ENCODE measurements at places on chromosomes 12 and 14. TPM values are rescaled to one million over a fixed set of nuclear protein-coding genes. Genes with fewer than 3 reads are reported as not detected.
A peak's percentile ranks its signal among the peaks of the same experiment; 100 is the strongest.

GRCh38 chr14:60509438-60510253 is 700 bp downstream of the SIX6 start:
- H3K27ac ChIP-seq = no peak overlapping the region
- H3K4me1 ChIP-seq = peaks cover 2% of the 10 kb centered on the region
- DNase-seq = no peak
- no peaks in the 10 kb centered on the region for H3K36me3 ChIP-seq

Gene FOXM1
- total RNA-seq = 136 TPM

GRCh38 chr12:110704750-110705149 is 15.8 kb upstream of the HVCN1 start:
- no peaks in the 10 kb centered on the region for H3K36me3 ChIP-seq
- no peak overlapping the region for H3K4me3 ChIP-seq
- no peak overlapping the region for H3K27ac ChIP-seq
- DNase-seq = no peak
- H3K4me1 ChIP-seq = no peaks in the 10 kb centered on the region

DNA sequence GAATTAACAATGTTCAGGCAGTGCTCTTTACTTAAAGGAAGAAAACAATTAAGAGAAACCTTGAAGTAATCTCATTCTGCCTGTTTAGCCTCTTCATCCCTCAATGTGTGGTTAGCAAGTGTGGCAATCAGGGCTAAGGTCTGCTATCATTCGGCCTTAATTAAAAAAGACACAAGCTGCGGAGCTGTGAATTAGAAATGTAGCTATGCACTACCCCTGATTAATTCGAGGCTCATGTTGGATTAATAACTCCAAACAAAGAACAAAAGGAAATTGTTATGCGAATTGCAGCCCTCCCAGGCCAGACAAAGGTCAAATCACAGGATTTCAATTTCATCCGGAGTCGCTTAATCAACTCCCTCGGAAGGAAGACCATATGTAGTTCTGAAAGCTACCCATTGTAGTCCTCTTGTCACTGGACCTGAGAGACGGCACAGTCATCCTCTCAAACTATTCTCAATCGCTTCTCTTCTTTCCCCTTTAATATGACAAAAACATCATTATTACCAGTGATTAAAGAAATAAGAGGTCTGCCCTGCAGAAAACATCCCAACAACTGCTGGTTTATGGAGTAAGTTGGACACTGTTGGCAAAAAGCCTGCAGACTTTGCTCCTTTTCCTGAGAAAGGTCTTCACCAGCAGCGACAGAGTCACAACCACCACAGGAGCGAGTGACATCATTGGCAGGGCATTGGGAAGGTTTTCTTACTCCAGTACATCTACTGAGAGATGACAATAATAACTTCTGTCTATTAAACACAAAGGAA is 71.1 kb upstream of the SOX5 start:
- H3K36me3 ChIP-seq = no peaks in the 10 kb centered on the region
- peaks cover 11% of the 10 kb centered on the region for H3K27me3 ChIP-seq
- H3K4me1 ChIP-seq = no peaks in the 10 kb centered on the region
- peak; percentile 40 for DNase-seq
- H3K4me3 ChIP-seq = no peak overlapping the region
- H3K27ac ChIP-seq = no peak overlapping the region

DNA sequence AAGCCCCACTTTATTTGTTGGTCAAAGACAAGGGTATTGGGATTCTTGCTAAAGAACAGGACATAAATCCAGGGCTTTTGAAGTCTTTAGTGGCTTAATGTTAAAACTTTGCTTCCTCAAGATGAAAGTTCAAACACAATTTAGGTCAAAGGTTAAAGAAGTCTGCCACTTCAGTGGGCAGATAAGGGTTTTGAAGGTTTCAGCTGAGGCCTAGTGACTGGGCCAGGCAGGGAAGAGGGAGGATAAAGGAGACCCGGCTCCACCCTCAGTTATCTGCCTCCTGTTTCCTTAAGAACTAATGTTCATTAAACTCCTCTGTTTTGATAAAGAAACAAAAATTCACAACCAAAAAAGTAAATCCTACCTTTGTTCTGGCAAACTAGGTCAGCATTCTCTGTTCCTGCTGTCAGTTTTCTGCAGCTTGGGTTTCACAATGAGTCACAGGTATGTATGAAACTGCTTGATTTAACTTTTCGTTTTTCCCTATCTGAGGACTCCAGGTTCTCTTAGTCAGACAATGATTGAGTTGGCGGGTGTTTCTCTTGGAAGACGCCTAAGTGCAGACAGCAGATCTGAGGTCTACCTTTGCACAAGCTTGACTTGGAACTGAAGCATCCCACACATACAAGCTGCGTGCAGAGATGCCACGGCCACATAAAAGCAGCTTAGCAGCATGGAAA is 208.3 kb downstream of the EXOC5 start:
- H3K27ac ChIP-seq = no peak overlapping the region
- H3K27me3 ChIP-seq = no peaks in the 10 kb centered on the region
- H3K4me1 ChIP-seq = no peaks in the 10 kb centered on the region
- no peaks in the 10 kb centered on the region for H3K36me3 ChIP-seq

DNA sequence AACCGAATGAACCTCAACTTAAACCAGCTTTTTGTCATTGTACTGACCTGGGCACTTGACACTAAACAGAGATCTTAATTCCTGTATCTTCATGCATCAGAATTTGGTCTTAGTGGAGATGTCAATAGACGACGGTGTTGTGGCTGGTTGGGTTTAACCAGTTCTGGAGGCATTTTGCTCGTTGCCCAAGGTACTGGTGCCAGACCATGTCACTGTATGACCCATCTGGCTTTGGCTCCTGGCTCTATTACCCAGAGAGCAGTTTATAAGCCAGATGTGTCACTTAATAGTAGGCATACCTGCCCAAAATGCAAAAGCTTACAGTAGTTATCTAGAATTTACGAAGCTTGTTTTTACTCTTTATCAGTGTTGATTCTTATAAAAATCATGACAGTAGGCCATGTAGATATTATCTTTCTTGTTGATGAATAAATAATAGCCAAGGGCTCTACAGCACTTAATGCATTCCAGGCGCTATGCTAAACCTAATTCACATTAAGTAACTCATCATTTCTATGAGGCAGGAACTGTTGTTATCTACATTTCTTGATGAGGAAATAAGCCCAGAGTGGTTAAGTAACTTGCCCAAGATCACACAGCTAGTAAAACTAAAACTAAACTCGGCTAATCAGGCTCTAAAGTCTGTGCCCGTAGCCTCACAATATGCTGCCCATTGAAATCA is 179.7 kb upstream of the HIF1A start:
- no peak for DNase-seq
- H3K4me1 ChIP-seq = peaks cover 27% of the 10 kb centered on the region
- peak overlapping the region; percentile 35 for H3K27ac ChIP-seq
- no peak overlapping the region for H3K4me3 ChIP-seq

DNA sequence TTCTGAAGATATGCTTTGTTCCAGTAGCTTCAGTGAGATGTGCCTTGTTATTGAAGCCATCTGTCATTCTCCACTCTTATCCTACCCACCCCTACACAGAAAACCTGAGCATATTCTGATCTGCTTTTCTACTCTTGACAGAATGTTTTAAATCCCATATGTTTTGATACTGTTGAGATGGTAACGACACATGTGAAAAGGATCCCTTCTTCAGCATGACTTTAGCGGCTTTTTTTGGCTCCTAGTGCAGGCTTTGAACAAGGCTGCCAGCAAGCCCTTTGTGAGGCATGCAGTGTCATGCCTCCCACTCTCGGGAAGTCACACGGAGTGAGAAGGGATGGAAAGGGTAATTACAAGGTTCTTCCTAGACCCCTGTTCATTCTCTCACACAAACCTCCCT is 228.8 kb upstream of the RGS6 start:
- peaks cover 2% of the 10 kb centered on the region for H3K36me3 ChIP-seq
- no peak for DNase-seq
- H3K4me1 ChIP-seq = peaks cover 6% of the 10 kb centered on the region
- no peak overlapping the region for H3K27ac ChIP-seq
- H3K4me3 ChIP-seq = no peak overlapping the region

GRCh38 chr12:118494776-118495175 is 118.4 kb downstream of the SUDS3 start:
- no peaks in the 10 kb centered on the region for H3K4me1 ChIP-seq
- DNase-seq = no peak
- no peaks in the 10 kb centered on the region for H3K27me3 ChIP-seq
- H3K4me3 ChIP-seq = no peak overlapping the region
- no peaks in the 10 kb centered on the region for H3K36me3 ChIP-seq
- no peak overlapping the region for H3K27ac ChIP-seq

Gene GARIN6
- total RNA-seq = not detected

Gene GSKIP
- total RNA-seq = 15.9 TPM

- H3K27me3 ChIP-seq = peaks cover 95% of the 10 kb centered on the region
- DNase-seq = no peak
- H3K36me3 ChIP-seq = no peaks in the 10 kb centered on the region
- H3K4me1 ChIP-seq = peaks cover 3% of the 10 kb centered on the region
Measured at GRCh38 chr14:36515105-36515593, 4.9 kb downstream of the NKX2-1 start.

DNA sequence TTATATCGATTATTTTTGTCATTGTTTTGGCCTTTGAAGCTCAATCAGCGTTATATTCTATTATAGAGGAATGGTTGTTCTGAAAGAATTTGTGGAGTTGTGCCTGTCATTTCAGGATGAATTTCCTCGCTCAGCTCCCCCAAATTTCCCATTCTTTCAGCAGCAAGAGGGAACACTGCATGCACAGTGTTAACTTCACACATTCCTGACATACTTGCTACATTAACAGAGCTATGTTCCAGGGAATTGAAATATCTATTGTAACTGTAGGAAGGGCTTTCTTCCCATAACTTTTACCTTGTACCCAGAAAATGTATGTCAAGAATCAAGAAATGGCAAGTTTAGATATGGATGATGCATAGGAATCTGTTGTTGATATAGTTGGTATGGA is 379.0 kb downstream of the LRIG3 start:
- peaks cover 10% of the 10 kb centered on the region for H3K4me1 ChIP-seq
- peak; percentile 13 for DNase-seq
- H3K27ac ChIP-seq = no peak overlapping the region
- H3K27me3 ChIP-seq = no peaks in the 10 kb centered on the region

GRCh38 chr12:62533087-62533754 is 66.6 kb downstream of the MON2 start:
- H3K4me1 ChIP-seq = peaks cover 8% of the 10 kb centered on the region
- H3K4me3 ChIP-seq = no peak overlapping the region
- DNase-seq = no peak

Gene MGST1
- total RNA-seq = 170 TPM

DNA sequence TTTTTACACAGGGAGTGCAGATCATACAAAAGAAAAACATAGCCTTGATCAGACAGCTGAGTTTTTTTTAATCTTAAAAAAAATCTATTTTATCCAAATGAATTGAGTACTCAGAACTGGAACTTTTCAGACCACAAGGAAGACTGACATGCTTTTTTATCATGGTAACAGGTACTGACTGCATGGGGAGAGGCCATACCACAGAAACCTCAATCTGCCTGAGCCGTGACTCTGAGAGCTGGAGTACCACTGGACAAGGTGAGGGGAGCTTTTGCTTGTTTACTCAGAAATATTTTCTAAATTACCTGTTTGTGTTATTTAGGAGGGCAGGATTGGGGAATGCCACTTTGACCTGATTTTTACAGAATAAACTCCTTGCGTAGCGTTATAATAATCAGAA is 143.9 kb downstream of the ALX1 start:
- no peaks in the 10 kb centered on the region for H3K27me3 ChIP-seq
- no peak for DNase-seq
- H3K36me3 ChIP-seq = no peaks in the 10 kb centered on the region

DNA sequence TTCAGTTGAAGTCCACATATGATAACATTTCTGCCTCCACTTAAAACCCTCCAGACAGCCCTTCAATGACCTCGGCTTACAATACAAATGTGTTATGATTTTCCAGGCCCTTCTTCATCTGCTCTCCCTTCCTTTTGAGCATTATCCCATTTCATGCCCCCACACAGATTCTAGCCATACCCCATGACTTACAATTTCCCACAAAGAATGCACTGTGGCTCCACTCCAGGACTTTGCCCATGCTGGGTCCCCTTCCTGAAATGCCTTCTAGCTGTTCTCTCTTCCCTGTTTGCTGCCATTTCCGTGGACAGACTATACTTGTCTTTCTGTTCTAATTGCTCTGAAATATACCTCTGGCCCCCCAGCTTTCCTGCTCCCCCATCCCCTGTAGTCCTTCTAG is 963.2 kb downstream of the DIO2 start:
- no peaks in the 10 kb centered on the region for H3K27me3 ChIP-seq
- H3K27ac ChIP-seq = no peak overlapping the region
- DNase-seq = no peak
- no peaks in the 10 kb centered on the region for H3K4me1 ChIP-seq

GRCh38 chr14:63650256-63650952 is 8.7 kb upstream of the WDR89 start:
- H3K4me1 ChIP-seq = no peaks in the 10 kb centered on the region
- no peak overlapping the region for H3K27ac ChIP-seq
- H3K36me3 ChIP-seq = no peaks in the 10 kb centered on the region
- DNase-seq = no peak
- no peak overlapping the region for H3K4me3 ChIP-seq
- no peaks in the 10 kb centered on the region for H3K27me3 ChIP-seq

DNA sequence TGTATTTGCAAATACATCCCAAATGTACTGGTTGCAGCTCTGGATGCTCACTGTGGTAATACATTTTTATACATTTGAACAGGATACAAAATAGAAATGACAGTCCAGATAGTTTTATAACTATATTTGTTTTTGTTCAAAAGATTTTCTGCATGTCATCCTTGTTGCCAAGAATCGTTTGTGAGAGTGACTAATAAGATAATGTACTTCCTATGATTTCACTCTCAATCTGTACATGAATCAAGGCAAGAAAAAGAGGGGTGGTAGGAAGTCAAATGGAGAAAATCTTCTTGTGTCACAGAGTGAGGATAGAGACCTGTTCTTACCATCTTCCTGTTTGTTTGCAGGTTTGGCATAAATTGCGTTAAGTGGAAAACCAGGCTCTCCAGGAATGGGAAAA is 13.9 kb downstream of the ARPC3 start:
- peak overlapping the region; percentile 53 for H3K27ac ChIP-seq
- H3K4me3 ChIP-seq = no peak overlapping the region
- H3K4me1 ChIP-seq = peaks cover 14% of the 10 kb centered on the region
- peaks cover 7% of the 10 kb centered on the region for H3K36me3 ChIP-seq
- peak; percentile 30 for DNase-seq

GRCh38 chr14:89617481-89618329 is 200.7 kb upstream of the FOXN3 start:
- peak overlapping the region; percentile 91 for H3K4me3 ChIP-seq
- H3K27ac ChIP-seq = peak overlapping the region; percentile 77
- H3K4me1 ChIP-seq = peaks cover 28% of the 10 kb centered on the region
- DNase-seq = peak; percentile 70

Gene TMPRSS12
- not detected for total RNA-seq

- H3K27me3 ChIP-seq = peaks cover 26% of the 10 kb centered on the region
- H3K4me1 ChIP-seq = no peaks in the 10 kb centered on the region
- no peak overlapping the region for H3K4me3 ChIP-seq
- H3K27ac ChIP-seq = no peak overlapping the region
Measured at GRCh38 chr12:7058850-7059395, 1.6 kb upstream of the C1S start.

DNA sequence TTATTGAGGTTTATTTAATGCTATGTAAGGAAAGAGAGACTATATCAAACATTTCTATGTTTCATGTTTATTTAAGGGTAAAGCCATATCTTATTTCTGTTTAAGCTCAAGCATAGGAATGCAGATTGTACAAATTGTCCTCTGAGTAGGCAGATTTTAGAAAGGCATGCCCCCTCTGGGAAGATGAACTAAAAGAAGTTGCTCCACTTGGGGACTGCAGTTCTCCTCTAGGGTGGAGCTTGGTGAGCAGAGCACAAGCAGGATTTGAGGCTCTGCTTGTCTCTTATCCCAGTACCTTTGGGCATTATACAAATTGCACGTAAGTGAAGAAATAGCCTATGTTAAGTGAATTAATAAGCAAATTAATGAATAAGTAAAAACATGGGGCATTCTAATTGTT is 96.2 kb upstream of the PDE3A start:
- H3K4me3 ChIP-seq = no peak overlapping the region
- DNase-seq = no peak
- H3K4me1 ChIP-seq = no peaks in the 10 kb centered on the region
- H3K27me3 ChIP-seq = no peaks in the 10 kb centered on the region

Gene PPM1H
- 4.9 TPM for total RNA-seq
